LNCaP clone FGC (cell line): ENCODE measurements at places on chromosomes 13 and 19.

DNA sequence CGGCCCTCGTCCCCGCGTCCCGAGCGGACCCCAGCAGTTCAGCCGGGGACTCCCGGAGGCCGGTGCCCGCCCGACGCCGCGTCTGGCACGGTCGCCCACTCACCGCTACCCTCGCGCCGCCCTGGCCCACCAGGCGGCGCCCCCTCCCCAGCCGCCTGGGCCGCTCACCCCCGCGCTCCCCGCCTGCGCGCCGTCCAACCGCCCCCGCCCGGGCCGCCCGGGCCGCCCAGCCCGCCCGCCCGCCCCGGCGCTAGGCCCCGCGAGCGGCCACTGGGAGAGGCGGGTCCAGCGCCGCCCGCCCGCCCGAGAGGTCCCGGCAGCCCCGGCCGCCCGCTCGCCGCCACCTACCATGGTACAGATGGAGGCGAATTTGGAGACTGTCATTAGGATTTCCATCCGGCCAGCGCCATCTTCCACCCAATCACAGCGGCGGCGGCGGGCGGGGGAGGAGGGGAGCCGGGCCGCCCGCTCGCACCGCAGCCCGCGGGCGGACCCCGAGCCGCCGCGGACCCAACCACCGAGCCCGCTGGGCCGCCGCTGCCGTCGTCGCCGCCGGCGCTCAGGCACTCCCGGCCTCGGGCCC, at the start of gene USP12:
Gene USP12 (minus strand): TSS at position 568 of the 583 bp plus-strand sequence. CDS start 172 bp downstream, at position 396.
- no peak for DNase-seq

GRCh38 chr19:45887200-45887710, 1.3 kb upstream of the IRF2BP1 start:
- DNase-seq: no peak

GRCh38 chr19:47618771-47619170, 9.8 kb downstream of the BICRA start:
- DNase-seq: peak; percentile 35

DNA sequence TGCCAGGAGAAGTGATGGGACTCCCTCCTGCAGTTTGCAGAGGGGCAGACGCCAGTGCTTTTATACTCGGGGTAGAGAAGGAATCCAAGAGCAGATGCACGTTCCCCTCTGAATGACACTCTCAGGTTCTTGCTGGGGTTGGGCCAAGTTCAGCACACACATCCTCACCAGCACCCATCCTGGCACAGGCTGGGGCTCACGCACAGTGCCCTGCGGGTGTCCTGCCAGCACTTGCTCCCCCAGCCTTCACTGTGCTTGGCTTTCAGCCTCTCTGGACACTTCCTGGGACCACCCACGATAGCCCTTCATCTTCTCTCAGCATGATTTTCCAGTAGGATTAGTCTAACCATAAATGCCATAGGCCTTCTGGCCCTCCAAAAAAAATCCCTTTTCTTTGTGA, 158.6 kb downstream of the ZNF536 start:
- DNase-seq: no peak

GRCh38 chr19:48090281-48090802, 20.3 kb downstream of the PLA2G4C start:
- DNase-seq: peak; percentile 60

DNA sequence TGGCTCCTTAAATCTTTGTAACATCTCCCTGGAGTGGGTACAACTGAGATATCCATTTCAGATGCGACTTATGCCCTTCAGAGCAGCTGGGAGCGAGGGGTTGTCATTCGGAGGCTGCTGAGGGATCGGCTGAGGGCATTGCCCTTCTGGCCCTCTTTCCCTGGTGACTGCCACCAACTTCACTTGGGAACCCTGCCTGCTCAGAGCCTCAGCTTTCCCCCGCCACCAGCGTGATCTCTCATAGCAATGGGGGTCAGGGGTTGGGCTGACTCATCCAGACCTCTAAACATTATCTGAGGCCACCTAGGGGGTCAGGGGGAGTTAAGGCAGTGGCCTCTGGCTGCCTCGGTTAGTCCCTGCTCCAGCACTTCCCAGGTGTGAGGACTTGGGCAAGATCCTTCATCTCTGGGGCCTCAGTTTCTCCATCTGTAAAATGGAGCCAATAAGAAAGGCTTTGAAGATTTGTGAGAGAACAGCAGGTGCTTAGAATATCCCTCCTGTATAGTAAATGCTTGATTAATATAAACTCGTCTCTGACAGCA, 1.1 kb downstream of the PRX start:
- DNase-seq: no peak

DNA sequence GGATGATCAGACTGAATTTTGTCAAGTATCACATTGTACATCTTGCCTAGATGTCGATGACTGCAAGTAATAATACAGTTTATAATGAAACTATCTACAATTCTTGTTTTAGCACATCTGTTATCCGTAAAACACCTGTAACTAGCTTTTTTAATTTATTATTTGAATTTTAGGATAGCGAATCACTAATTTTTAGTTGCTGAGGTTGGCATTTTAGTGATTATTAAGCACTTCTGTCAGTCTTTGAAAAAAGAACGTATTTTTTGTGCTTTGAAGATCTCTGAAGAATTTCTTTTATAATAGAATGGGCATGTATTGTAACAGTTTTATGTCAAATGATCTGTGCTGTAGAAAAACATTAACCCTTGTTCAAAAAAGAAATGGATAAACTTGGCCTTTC, 11.5 kb upstream of the MLNR start:
- no peak for DNase-seq

GRCh38 chr13:55815458-55816033, 1325.2 kb upstream of the PRR20A start:
- DNase-seq: no peak

DNA sequence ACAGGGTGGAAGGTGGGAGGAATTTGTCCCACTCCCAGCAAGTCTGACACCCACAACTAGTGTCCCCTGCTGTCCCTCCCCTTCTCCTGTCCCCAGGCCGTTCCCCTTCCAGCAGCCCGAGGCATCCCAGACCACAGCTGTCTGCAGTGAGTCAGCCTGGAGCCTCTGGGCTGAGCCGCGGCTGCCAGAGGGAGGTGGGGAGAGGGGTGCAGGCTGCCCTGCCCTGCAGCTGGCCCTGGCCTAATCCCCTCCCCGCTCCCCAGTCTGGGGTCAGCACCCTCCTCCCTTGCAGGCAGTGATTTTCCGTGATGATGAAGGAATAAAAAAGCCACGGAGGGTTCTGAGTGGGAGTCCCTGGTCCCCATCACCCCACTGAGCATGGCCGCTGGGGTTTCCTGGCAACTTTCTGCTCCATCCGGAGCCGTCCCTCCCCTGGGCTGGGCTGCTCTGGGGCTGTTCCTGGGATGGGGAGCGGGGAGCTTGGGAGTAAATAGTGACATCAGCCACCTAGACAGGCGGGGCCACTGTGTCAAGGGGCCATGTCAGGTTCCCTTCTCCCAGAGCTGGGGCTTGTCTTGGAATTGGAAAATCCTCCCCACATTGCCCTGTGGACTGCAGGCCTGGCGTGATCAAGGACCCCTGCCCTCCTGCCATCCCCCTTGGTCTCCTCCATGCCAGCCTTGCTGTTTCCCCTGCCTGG, 16.8 kb downstream of the SPC24 start:
- DNase-seq: no peak

- DNase-seq: no peak
Measured at GRCh38 chr19:46426035-46426505, 2.7 kb downstream of the PNMA8C start.

- DNase-seq: no peak
Measured at GRCh38 chr13:110302997-110303396, 4.0 kb downstream of the COL4A1 start.

- DNase-seq: no peak
Measured at GRCh38 chr13:48131533-48131932, 36.6 kb upstream of the MED4 start.

DNA sequence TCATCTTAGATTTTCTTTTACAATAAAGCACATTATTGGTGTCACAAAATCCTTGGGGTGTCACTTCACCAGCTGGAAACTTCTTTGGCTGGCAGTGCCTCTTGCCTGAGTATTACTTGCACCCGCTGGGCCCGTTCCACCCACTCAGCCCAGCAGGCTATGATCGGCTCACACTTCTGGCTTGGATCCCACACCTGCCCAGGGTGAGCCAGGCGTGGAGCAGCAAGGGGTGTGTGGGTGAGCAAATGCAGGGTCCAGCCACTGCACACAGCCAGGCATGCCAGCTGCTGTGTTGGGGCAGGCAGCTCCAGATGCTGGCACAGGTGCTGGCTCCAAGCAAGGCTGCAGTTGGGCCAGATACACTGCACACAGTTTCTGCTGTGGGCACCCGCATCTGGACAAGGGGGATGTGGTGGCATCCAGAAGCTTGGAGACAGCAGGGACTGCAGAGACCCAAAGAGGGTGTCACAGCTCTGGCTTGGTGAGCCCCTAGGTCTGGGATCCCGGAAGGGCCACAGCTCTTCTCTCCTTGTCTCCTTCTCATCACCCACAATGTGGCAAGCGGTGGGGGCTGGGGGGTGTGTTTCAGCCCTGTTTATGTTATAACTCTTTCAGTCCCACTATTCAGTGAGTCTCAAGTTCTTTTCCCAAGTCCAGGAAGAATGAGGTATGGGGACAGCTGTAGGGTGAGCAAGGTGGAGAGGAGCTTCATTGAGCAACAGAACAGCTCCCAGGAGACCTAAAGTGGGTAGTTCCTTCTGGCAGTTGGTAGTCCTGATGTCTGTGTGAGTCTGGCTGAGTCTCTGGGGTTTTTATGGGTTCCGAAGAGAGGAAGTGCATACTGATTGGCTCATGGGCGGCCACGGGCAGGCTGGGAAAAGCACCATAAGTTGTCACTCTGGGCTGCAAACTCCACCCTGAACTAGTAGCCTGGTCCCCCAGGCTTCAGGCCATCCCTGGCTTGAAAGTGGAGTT, 25.3 kb upstream of the TBC1D4 start:
- no peak for DNase-seq

GRCh38 chr19:55285229-55285890, 1.6 kb downstream of the BRSK1 start:
- no peak for DNase-seq

- DNase-seq: no peak
Measured at GRCh38 chr13:89899302-89900103, 1448.0 kb upstream of the MIR17HG start.

GRCh38 chr19:18587561-18587960, 1.0 kb upstream of the REX1BD start:
- no peak for DNase-seq

- DNase-seq: no peak
Measured at GRCh38 chr19:57709616-57710015, 612 bp upstream of the ZNF154 start.

- DNase-seq: no peak
Measured at GRCh38 chr13:79477968-79478367, 3.0 kb upstream of the NDFIP2 start.

GRCh38 chr19:11475861-11476260, 5.0 kb downstream of the ELAVL3 start:
- DNase-seq: no peak

GRCh38 chr19:10625762-10626138, 397 bp downstream of the SLC44A2 start:
- DNase-seq: no peak

DNA sequence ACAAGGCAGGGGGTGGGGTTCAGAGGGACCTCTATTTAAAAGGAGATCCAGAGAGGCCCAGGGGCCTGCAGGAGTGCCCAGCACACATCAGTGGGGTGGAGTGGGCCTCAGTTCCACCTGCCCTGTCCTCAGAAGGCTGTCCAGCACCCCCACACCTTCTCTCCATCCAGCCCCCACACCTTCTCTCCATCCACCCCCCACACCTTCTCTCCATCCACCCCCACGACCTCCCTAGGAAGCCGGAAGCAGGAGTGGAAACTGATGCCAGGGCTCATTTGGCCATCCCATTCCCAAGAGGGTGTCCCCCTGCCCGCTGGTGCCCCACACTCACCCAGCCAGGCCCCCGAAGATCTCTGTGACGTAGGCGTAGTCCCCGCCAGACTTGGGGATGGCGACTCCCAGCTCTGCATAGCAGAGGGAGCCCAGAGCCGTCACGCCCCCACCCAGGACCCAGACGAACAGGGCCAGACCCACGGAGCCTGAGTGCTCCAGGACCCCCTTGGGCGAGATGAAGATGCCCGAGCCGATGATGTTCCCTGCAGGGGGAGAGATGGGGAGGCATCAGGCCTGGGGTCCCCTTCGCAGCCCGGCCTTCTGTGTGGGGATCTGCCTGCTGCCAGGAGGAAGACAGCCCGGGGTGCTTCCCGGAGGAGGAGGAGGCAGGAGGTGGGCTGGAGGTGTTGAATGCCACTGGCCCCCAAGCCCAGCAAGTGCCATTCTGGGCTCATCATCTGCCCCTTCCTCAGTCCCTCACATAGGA, 10.0 kb downstream of the SLC7A10 start:
- no peak for DNase-seq

DNA sequence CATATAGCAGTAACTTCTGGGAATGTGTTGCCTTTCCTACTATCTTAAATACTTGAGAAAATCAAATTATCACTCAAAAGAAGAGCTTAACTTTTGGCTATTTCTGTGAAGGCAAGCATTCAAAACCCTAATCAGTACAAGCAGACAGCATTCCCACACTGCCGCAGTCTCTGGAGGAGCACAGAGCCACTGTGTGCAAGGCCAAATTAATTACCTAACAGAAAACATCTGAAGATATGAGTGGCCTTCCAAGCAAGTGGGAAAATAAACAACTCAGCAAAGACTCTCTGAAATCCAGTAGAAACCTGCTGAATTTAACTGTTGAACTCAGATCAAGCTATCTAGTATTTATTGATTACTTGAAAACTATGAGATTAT, 68.2 kb downstream of the COL4A1 start:
- no peak for DNase-seq

GRCh38 chr19:447816-448560, 12.8 kb downstream of the SHC2 start:
- DNase-seq: no peak

DNA sequence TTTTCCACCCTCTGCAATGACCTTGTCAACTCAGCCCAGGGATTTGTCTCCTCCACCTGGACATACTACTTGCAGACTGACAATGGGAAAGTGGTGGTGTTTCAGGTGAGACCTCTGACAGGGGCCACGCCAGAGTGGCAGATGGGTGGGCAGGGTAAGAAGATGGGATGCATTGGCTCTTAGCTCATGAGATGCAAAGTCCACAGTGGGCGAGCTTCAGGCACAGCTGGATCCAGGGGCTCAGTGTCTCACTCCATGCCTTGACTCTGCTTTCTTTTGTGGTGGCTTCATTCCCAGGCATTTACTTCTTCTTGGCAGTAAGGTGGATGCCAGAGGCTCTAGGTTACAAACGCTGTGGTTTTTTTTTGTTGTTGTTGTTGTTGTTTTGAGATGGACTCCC, 3.4 kb downstream of the TMEM59L start:
- no peak for DNase-seq

DNA sequence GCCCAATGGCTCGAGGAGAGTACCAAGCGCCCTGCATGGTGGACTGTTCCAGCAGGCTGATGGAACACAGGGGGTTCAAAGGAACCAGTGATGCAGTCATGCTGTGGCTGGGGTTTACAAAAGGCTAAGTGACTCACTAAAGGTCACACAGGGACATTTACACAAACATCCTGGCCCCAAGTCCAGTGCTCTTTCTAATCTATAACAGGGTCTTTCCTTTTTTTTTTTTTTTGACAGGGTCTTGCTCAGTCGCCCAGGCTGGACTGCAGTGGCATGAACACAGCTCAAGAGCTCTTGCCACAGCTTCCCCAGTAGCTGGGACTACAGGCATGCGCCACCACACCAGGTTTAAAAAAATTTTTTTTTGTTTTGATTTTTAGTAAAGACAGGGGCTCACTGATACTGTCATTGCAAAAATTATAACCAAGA, 2.8 kb upstream of the SLC25A15 start:
- DNase-seq: no peak

GRCh38 chr19:38952395-38953165, 21.8 kb downstream of the MRPS12 start:
- DNase-seq: peak; percentile 33

- no peak for DNase-seq
Measured at GRCh38 chr19:13764821-13765394, 586 bp downstream of the MRI1 start.
